ENCODE measurements at places on chromosomes 12 and 14.

GRCh38 chr12:100799770-100800169 lies 5.2 kb downstream of the ANO4 start:
- DNase-seq = no peak

GRCh38 chr12:30820406-30820946 lies 65.7 kb upstream of the CAPRIN2 start:
- DNase-seq = no peak

DNA sequence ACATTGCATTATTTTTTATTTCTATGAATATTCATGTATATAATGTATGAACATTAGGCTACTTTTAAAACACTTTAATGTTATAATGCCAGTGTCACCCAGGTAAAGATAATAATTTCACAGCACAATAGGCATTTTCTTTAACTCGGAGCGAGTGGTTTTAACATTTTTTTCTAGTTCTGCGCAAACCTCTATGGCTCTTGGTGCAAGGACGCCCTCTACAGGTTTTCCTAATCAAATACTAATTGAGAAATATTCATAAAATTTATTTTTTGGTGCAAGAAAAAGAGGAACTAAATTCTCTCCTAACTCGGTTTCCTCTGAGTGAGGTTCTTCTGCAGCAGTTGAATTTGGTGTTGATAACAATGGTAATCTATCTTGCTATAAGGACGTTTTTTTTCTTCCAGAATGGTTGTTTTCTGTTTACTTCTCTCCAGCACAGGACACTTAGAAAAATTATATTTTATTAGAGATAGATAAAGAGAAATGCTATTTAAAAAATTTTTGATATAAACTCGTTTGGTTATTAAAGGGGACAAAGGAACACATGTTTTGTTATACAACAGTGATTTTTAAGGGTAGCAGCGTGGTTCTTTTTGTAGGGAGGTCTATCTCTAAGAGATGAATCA lies 2.4 kb upstream of the WIF1 start:
- DNase-seq = no peak

GRCh38 chr12:81949416-81949815 lies 190.3 kb upstream of the PPFIA2 start:
- no peak for DNase-seq

DNA sequence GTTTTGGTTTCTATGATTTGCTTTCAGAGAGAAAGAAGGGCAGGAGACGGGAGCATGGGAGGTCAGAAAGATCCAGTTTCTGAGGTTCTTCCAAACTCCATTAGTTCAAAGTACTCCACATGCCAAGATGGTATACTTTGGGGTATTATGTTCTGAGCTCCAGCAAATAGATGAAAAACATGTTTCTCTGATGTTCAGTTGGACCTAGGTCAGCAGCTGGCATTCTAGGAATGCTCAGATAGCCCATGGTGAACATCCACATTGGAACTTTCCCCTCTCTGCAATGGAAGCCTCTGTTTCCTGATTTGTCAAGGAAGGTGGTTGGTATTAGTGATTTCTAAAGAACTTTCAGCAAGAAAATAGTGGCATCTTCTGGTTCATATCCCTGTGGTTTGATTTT lies 257.5 kb downstream of the KTN1 start:
- no peak for DNase-seq

DNA sequence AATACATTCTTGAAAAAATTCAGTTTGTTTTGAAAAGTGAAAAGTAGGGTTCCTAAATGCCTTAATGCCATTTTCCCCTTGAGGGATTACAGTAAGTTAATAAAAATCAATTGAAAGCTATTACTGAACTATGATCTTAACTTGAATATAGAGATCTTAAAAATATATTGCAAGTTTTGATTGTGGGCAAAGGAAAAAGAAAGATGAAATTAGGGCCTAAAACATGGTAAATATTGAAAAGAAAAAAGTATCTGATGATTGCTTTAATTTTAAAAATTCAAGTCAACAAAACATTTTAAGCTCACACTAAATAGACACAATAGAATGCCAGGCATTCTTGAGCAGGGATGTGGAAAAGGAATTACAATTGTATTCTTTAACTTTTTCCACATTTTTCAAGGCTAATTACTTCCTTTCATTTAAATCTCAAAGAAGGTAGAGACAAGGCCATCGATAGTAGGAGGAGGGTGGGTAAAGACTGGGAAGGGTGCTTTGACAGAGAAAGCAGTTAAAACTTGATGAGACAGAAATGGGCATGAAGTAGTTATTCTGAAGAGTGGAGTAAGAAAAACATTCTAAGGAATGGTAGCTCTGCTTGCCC lies 294.4 kb downstream of the NELL2 start:
- DNase-seq = no peak

DNA sequence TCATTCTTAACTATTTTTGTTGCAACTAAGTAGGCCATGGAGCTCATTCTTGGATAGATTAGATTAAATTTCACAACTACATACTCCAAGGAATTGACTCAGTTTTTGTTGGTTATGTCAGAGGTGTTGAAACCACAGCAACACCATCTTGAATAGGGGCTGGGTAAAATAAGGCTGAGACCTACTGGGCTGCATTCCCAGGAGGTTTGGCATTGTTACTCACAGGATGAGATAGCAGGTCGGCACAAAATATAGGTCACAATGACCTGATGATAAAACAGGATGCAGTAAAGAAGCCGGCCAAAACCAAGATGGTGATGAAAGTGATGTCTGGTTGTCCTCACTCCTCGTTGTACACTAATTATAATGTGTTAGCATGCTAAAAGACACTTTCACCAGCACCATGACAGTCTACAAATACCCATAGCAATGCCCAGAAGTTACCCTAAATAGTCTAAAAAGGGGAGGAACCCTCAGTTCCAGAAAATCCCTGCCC lies 20.9 kb downstream of the DMAC2L start:
- no peak for DNase-seq

DNA sequence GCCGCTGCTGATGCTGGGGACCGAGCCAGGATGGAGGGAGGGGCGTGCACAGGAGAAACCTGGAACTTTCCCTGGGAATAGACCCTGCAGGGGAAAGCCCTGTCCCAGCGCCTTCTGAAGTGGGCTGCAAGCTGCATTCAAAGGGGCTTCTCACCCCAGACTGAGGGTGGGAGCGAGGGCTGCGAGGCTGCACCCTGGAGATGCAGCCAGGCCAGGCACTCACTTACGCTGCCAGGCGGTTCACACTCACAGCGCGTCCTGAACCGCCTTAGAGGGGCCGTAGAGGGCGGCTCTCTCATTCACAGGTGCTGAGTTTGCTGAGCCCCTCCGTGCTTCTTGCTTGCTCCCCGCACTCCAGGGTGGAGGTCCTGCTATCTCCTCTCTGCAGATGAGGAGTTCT lies 208.5 kb upstream of the C14orf180 start:
- no peak for DNase-seq

DNA sequence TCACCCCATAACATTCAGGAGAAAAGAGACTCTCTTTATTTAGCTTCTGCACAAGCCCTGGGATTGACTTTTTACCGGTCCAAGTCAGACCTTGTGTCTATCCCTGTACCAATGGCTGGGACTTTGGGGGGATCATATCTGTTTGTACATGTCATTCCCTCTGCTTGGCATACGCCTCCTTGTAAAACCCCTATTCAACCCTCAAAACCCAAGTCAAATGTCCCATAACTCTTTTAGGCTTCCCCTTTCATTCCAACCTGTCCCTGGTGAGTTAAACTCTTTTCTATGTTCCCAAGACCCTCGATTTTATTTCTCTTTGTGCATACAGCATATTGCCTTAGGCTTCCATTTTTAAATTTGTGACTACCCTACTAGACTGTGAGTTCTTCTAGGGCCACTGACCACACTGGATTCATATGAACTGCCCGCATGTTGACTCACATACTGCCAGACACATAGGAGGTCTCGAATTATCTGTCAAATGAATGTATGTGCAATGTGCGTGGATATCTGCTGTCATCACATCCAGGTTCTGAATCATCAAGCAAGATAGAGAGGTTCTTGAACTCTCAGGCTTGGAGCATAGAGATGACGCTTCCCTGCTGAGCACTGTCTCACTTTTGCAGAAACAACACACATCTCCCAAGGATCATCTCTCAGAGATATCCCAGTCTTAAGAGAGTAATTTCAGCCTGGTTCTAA lies 548.6 kb upstream of the TBX3 start:
- no peak for DNase-seq

DNA sequence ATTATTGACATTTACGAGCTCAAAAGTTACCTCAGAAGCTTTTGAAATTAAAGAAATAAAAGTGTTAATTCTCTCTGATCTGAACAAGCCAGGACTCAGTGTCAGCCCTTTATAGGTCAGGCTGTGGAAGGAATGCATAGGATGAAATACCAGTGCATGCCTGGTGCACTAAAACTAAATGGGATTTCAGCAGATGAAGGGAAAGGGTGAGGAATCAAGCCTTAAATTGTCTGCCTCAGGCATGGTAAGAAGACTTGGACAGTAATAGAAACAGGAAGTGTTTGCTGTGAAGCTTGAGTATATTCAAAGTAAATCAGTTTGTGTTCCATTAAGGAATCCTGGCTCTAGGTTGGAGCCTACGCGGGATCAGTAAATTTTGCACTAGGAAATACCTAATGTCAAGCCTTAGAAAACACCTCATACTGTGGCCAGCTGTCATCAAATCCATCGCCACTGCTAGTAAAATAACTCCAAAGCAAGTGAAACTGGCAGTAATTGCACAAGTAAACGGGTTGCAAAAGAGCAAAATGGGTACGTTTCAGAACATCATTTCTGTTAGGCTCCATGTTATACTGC lies 76.3 kb downstream of the PDE3A start:
- DNase-seq = no peak

- DNase-seq = no peak
These were observed 215.0 kb downstream of the SNAPC1 start for GRCh38 chr14:61977217-61977616.

- DNase-seq = peak; percentile 12
These were observed 18.8 kb downstream of the SOCS2 start for GRCh38 chr12:93591137-93591868.

DNA sequence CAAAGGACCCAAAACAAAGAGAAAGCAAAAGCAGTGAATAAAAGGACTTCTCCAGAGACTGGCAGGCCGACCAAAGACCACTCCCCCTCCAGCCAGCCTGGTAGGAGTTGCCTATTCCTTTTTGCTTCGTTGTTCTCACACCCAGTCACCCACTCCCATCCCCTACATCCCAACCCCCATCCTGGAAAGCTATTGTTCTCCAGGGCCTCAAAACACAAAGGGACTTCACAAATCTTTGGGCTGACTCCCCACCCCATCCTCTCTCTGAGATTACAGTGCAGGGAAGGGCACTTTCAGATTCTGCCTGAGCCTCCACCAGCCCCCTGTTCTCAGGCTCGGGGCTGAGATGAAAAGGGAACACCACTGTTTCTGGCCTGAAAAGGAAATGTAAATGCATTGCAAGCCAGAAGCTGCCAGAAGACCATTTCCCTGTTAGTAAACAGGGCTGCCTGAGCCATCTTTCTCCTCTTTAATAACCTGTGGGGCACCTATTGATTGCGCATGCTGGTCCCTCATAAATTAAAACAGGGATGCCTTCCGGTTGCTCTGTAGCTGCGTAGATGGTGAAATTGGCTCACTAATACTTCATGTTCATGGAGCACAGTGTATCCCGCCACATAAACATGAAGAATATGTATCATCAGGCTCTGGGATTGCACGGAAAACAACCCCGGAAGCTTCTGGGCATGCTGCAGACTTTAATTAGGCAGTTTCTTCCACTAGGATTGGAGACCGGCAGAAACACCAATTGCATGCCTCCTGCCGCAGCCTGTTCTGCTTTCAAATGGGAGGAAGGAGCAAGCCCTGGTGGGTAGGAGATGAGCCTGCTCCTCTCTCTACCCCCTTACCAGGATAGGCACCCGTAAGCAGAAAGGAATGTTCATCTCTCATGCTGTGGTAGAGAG lies 130.3 kb upstream of the FUT8 start:
- no peak for DNase-seq

DNA sequence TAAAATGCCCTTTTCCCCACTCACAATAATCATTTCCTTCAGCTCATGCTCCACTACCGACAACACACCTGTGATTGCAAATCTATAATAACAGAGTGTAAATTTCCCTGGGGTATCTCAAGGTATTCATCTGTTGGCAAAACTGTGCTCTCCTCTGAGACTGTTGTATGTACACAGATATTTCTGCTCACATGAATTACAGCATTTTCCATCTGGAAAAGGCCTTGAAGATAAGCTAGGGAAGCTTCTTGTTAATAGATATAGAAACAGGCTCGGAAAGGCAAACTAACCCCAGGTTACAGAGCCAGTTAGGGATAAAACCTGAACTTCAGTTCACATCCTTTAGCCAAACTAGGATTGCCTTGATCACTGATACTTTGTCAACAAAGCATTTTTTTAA lies 210.4 kb upstream of the KRR1 start:
- DNase-seq = no peak
